ENCODE measurements at places on chromosomes 5 and 9.
A peak's percentile ranks its signal among the peaks of the same experiment; 100 is the strongest.

GRCh38 chr9:126684345-126684744 is 70.6 kb downstream of the LMX1B start:
- no peak for DNase-seq

- no peak for DNase-seq
Measured at GRCh38 chr5:109350537-109351270, 59.1 kb downstream of the PJA2 start.

DNA sequence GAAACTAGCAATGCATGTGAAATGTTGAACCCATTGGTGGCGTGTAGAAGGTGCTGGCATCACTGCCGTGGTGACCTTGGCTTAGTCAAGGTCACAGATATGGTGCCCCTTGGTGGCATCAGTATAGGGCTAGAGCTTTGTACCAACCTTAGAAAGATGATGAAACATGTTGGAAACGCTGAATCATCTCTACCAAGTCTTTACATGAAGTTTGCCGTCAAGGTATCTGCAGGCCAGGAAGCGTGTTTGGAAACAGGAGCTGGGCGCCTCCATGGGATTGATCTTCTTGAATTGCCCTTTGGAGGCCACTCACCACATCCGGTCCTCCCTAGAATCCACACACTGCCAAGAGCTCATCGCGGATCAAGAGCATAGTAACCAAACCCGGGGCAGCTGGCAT is 16.9 kb upstream of the BOD1 start:
- DNase-seq = no peak

DNA sequence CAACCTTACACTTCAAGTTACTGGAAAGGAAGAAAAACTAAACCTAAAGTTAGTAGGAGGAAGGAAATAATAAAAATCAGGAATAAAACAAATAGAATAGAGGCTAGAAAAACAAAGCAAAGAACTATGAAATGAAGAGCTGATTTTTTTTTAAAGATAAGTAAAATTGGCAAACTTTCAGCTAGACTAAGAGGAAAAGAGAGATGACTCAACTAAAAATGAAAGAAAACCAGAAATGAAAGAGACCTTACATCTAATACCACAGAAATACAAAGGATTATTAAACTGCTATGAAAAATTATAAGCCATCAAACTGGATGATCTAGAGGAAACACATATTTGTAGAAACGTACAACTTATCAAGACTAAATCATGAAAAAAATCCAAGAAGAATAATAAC is 60.0 kb downstream of the PRRC1 start:
- DNase-seq = no peak

- DNase-seq = no peak
Measured at GRCh38 chr5:77718934-77719610, 57.1 kb downstream of the TBCA start.

DNA sequence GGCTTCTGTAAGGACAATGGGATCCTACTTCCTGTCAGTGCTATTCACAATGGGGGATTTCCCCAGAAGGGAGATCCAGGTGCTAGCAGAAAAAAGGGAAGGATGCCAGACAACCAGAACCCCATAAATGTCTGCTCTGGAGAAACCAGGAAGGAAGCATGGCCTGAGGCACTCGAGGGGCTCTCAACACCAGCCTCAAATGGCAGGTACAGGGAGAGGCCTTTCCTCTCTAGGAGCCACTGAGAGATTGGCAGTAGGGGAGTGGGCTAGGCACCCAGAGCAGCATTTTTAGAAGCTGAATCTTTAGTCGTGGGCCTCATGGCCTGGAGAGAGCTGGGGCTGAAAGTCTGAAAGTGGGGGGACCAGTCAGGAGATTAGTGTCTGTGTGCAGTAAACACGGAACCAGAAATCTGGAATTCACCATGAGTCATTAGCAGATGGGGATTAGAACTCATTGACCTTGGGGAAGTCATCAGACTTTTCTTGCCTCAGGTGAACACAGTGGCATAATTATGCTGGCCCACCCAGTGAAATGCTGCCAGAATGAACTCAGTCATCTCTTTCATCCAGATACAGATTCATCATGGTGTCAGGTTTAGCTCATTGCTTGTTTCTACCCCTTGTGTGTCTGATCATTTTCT is 28.3 kb downstream of the ARHGEF28 start:
- DNase-seq = no peak

DNA sequence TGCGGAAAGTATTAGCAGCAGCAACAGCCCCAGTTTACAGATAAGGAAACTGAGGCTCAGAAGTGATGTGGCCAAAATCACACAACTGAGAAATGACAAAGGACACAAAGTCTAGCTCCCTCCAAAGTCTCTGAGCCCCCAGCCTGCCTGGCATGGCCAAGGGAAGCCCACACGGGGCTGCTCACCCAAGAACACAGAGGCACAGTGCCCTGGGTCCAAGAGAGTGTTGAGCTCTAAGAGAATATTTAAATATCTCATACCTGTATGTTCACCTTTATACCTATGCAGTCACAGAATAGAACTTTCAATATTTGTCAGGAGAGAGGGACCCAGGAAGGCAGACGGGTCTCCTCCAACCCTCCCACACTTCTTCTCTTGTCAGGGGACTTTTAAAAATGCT is 16.6 kb downstream of the VAV2 start:
- no peak for DNase-seq

DNA sequence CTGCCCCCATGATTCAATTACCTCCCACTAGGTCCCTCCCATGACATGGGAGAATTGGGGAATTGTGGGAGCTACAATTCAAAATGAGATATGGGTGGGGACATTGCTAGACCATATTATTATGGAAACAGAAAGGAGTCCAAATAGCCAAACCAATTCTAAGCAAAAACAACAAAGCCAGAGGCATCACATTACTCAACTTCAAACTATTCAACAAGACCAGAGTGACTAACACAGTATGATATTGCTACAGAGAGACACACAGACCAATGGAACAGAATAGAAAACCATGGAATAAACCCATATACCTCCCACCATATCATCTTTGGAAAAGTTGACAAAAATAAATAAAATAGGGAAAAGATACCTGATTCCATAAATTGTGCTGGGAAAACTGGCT is 710.5 kb upstream of the CDH9 start:
- no peak for DNase-seq

DNA sequence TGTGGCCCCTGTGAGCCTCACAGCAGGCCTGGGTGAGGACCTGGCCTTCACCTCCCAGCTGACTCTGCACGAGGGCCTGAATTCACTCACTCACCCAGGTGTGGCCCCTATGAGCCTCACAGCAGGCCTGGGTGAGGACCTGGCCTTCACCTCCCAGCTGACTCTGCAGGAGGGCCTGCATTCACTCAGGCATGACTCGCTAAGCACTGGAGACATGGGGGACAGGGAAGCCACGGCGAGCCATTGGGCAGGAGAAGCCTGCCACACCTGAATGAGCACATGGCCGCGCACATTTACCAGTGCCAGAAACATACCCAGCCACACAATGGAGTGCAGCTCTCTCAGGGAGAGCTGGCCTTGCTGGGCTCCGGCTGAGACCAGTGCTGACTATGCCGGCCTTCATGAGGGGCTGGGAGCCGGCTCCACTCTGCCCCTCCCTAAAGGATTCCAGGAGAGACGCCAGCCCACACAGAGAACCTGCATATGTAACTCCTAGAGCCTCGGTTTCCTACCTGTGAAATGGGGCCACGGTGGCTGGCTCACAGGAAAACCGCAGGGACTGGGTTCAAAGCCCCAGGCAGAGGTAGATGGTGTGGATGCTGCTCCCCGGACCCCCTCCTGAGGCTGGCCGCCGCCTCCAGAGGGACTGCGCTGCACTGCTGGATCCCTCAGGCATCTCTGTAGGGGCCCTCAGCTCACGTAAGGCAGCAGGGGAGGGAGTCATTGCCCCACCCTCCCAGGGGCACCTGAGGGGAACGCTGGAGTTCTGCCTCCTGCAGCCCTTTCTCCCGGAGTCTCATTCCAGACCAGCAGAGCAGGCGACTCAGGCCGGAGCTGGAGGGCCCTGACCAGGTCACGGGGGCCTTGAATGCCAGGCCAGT is 7.2 kb downstream of the ADAMTS2 start:
- no peak for DNase-seq

DNA sequence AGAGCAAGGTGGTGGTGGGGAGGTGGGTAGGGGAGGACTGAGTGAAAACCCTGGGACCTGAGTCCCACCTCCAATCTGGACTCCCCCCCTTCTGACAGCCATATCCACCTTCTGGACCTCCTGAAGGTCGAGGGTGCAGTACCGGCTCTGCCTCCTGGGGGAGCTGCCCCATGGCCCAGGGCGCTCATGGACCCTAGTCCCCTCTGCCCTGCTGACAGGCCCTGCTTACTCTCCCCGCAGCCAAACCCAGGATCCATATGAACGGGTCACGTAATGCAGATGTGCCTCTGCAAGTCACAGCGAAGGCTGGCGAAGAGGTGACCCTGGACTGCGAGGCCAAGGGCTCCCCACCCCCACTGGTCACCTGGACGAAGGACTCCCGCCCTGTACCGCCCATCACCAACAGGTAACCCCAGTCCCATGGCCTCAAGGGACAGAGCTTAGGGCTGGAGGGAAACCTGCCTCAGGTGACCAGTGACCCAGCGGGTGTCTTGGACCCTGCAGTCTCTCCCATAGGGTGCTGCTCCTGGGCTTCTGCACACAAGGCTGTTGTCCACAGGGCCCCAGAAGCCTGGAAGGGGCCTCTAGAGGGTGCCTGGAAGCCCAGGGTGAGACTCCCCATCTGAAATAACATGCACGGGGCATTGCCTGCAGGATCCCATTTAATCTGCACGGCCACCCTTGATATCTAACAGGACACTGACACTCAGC is 61.7 kb downstream of the HMCN2 start:
- DNase-seq = no peak

DNA sequence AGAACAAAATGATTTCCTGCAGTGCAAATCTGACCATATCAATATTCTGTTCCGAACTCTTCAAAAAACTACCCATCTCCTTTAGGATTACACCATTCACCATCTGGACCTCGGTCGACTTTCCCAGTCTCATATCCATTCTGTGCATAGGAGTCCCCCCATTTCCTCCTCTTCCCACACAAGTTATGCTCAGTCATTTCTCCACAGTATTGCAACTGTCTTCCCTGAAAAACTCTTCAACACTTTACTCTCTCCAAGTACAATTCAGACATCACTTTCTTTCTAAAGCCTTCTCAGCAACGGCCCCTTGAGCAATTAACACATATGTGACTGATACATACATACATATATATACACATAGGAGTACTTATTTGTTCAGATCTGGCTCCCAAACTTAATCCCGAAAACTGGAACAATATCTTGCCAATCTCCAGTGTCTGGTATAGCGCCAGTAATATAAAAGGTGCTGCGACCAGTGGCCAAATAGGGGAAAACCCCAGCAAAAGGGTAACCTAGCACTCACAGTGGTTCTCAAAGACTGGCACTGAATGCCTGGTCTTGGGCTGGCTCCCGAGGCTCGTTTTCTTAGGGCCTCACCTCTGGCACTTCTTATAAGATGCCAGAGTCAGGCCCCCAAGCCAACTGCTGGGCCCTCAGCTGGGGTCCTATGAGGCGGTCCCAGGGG is 629 bp downstream of the ZBTB26 start:
- no peak for DNase-seq

GRCh38 chr5:5372511-5372910 is 50.0 kb upstream of the ICE1 start:
- no peak for DNase-seq

DNA sequence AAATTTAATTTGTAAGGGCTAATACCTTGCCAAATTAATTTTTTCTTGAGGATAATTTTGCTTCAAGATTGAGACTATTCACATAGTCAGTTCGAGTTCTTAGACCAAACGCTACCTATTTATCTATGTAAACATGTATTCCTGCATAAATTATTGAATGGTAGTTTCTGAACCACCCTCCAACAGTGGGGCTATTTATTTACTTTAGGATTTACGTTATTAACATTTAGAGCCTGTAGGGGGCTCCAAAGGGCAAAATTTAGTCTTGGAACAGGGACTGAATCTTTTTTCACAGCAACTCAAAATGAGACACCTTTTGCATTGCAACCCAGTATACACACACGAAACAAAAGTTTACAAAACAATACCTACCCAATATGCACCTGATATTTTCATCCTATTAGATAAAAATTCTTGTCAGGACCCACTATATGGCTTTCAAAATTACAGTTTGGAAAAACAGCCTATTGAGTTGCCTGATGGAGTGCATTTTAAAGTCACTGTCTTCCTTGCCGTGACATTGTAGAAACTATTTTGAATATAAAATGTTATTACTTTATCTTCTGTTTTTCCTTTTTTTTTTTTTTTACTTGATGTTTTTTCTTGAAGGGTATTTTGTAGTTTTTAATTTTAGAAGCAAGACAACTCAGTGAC is 47.1 kb upstream of the POU4F3 start:
- DNase-seq = peak; percentile 43

DNA sequence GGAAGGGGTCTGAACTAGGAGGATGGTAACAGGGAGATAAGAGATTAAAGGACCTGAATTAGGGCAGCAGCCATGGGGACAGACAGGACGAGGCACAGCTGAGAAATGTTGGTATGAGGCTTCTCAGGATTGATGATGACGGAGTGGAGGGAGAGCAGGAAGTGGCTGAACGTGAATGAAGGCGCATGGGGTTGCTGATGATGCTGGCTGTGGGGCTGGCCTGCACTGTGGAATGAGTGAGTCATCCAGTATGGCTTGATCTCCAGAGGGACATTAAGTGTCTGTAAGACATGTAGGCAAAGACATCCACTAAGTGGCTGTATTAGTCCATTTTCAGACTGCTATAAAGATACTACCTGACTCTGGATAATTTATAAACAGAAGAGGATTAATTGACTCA is 256.4 kb downstream of the ICE1 start:
- no peak for DNase-seq

- no peak for DNase-seq
Measured at GRCh38 chr5:19771174-19771835, 216.7 kb downstream of the CDH18 start.

DNA sequence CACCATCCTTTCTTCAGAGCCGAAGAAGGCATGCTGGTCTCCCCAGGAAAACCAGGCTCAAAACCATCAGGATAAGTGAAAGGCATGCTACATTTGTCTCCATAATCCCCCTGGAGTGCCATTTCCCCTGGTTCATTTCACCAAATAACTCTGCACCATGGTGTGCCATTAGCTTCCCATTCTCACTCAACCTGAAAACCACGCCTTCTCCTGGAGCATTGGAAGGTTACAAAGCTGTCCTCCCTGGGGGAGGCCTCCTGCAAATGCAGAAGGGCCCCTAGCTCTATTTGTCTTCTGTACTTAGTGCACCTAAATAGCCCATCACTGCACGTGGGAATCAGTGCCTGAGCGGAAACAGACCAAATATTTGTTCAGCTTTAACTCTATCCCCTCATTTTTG is 90.2 kb upstream of the ICE1 start:
- no peak for DNase-seq

DNA sequence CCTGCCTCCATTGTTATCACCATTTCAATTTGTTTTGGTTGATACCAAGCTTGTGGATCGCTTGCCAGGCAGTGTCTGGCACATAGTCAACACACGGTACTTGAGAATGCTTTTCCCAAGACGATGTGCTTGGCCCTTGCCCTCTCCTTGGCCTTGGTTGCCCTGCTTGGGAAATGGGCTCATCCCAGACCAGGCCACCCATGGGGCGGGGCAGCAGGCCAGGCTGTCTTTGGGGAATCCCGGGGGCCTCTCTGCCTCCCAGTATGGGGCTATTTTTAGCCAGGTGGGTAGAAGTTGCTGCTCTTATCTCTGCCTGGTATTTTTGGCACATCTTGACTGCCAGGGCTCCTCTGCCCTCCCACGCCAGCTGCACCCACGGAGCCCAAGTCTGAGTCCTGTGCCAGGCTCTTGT is 49.9 kb downstream of the LMX1B start:
- DNase-seq = no peak
